ENCODE measurements at places on chromosomes 13 and 19. TPM values are rescaled to one million over a fixed set of nuclear protein-coding genes. Genes with fewer than 3 reads are reported as not detected.

GRCh38 chr19:32339988-32340874 is 5.2 kb upstream of the ZNF507 start:
- no peaks in the 10 kb centered on the region for H3K27me3 ChIP-seq
- H3K4me3 ChIP-seq = no peak overlapping the region
- no peaks in the 10 kb centered on the region for H3K4me1 ChIP-seq
- no peak overlapping the region for H3K27ac ChIP-seq
- no peaks in the 10 kb centered on the region for H3K36me3 ChIP-seq

DNA sequence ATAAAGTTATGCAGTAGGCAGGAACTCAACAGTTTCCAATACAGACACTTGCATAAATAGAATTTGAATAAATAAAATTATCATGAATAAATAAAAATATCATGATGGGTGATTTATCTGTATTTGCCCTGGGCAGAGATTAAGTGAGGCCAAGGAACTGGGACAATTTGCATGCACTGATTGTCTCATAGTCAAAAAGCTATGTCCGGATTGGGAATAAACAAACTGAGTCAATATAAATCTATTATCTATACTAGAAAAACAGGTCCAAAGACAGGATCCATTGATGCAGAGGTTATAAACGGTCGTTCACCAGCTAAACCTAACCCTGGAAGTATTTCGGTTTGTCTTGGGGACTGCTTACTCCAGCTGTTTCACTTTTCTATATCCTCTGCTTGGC is 26.2 kb upstream of the FBXL3 start:
- no peaks in the 10 kb centered on the region for H3K4me1 ChIP-seq
- H3K27ac ChIP-seq = no peak overlapping the region
- no peak overlapping the region for H3K4me3 ChIP-seq
- peaks cover 98% of the 10 kb centered on the region for H3K36me3 ChIP-seq
- DNase-seq = no peak

DNA sequence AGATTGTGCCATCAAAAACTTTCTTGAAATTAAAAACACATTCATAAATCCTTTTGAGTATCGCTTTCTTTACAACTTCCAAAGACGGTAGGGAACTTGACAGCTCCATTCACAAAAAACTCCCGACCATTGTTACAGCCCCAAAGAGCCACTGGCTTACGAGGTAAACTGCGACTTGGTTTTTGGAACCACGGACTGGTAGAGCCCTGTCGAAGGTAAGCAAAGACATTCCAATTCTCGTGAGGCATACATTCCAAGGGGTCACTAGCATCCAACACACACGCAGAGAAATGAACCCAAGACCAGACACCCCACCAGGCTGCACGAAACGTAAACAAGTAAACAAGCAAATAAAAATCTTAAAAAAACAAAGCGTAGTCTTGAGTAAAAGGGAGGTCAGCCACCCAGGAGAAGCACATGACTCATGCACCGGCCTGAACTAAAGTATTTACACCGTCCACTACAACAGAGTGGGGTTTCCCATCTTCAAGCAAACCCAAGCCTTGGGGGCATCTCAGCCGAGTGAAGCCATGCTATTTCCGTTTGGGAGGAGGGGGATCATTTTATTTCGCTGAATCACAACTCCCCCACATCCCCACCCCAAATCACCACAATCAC is 1.4 kb downstream of the BRD4 start:
- H3K27ac ChIP-seq = peak overlapping the region; percentile 90
- H3K4me3 ChIP-seq = peak overlapping the region; percentile 89
- H3K4me1 ChIP-seq = peaks cover 66% of the 10 kb centered on the region
- no peaks in the 10 kb centered on the region for H3K36me3 ChIP-seq

- no peaks in the 10 kb centered on the region for H3K36me3 ChIP-seq
- H3K4me3 ChIP-seq = no peak overlapping the region
- H3K4me1 ChIP-seq = peaks cover 22% of the 10 kb centered on the region
- H3K27ac ChIP-seq = peak overlapping the region; percentile 52
Observed at GRCh38 chr13:40569024-40569350, 97.5 kb downstream of the FOXO1 start.

GRCh38 chr13:23620211-23620610 is 50.0 kb downstream of the TNFRSF19 start:
- H3K27ac ChIP-seq = no peak overlapping the region
- no peak overlapping the region for H3K4me3 ChIP-seq
- H3K4me1 ChIP-seq = peaks cover 15% of the 10 kb centered on the region
- H3K27me3 ChIP-seq = no peaks in the 10 kb centered on the region
- DNase-seq = no peak

Gene SLC7A9
- polyA plus RNA-seq = not detected

DNA sequence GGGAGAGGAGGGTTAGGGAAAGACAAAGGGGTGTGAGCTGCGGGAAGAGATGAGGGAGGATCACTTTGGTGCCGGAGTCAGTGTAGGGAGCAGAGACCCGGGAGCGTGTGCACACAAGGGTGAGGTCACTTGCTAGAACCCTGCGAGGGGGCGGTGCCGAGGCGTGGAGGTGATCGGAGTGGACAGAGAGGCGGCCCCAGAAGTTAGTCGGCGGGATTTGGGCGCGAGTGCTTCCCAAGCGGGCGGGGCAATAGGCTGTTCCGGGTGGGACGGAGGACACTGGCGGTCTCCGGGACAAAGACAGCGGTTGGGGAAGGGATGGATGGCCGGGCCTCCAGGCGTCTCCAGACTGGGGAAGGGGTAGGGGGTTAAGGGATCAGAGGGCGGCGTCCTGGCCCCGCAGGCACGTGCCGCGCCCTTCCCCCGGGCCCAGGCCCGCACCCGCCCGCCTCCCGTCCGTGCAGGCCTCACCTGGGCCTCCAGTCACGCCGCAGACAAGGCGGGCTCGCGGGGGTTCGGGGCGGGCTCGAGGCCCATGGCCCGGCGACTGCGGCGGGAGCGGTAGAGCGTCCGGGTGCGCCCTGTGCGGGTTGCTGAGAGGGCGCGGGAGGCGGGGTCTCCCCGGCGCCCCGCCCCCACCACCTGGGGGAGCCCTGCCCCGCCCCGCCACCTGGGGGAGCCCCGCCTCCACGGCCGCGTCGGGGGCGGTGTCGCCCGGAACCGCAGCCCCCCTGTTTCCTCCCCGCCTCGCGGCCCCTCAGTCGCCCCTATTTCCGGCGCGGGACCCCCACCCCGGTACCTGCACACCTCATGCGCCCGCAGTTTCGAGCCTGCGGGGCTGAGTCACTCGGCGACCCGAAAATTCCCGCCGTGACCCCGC is at the start of gene LPAR2:
Gene LPAR2 (minus strand): TSS at position 600 of the 880 bp plus-strand sequence. CDS start 945 bp downstream, outside the sequence.
- H3K4me1 ChIP-seq = no peaks in the 10 kb centered on the region
- no peak within 1 kb of the TSS for H3K27ac ChIP-seq
- DNase-seq = no peak
- H3K4me3 ChIP-seq = peak within 1 kb of the TSS; percentile 54
- H3K27me3 ChIP-seq = peaks cover 13% of the 10 kb centered on the region
- H3K36me3 ChIP-seq = peaks cover 33% of the 10 kb centered on the region

DNA sequence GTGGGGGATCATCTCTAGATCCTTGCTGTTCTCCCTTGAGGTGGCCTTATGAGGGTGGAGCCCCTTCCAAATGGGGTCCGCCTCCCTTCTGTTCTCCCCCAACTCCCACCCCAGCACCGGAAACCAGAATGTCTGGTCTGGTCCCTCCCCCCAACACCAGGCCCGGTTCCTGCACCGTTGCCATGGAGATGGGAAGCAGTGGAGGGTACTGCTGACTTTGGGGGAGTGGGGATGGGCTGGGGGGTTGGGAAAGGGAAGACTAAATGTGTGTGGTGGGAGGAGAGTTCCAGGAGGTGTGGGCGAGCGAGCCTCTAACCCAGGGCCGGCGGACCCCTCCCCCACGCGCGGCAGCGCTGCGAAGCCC is 1.7 kb downstream of the SHANK1 start:
- H3K27me3 ChIP-seq = peaks cover 52% of the 10 kb centered on the region
- H3K27ac ChIP-seq = no peak overlapping the region
- H3K4me3 ChIP-seq = no peak overlapping the region
- H3K4me1 ChIP-seq = peaks cover 4% of the 10 kb centered on the region
- DNase-seq = no peak

DNA sequence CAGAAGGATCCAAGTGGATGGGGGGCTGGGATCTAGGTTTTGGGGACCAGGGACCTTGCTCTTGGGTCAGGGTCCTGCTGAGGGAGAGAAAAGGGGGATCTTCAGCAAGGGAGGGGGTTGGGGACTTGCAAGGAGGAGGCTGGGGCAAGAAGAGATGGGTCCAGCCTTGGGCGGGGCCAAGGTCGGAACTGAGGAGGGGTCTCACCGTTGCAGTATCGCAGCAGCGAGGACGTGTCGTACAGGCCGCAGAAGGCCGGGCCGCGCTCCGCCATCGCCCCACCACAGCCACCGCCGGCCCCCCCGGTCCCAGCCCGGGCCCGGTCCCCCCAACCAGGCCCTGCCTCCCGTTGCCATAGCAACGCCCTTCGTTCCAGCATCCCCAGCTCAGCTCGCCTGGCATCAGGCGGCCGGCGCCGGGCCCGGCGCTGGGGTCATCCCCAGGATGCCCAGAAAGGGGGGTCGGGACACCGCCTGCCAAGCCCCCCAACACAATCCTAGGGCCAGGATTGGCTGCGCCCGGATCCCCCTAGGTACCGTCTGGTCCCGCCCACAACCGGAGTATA is 6.0 kb upstream of the EML2 start:
- H3K27ac ChIP-seq = peak overlapping the region; percentile 21
- DNase-seq = no peak
- no peaks in the 10 kb centered on the region for H3K36me3 ChIP-seq

- H3K4me1 ChIP-seq = no peaks in the 10 kb centered on the region
- no peak overlapping the region for H3K27ac ChIP-seq
- no peak for DNase-seq
- H3K36me3 ChIP-seq = no peaks in the 10 kb centered on the region
- H3K27me3 ChIP-seq = no peaks in the 10 kb centered on the region
- no peak overlapping the region for H3K4me3 ChIP-seq
Observed at GRCh38 chr13:99417201-99418102, 83.8 kb upstream of the TM9SF2 start.

Gene ZNF85
- 1.9 TPM for polyA plus RNA-seq

- no peak overlapping the region for H3K4me3 ChIP-seq
- H3K27ac ChIP-seq = no peak overlapping the region
- no peaks in the 10 kb centered on the region for H3K4me1 ChIP-seq
- H3K36me3 ChIP-seq = no peaks in the 10 kb centered on the region
Observed at GRCh38 chr13:101343128-101343787, 73.0 kb downstream of the NALCN start.

DNA sequence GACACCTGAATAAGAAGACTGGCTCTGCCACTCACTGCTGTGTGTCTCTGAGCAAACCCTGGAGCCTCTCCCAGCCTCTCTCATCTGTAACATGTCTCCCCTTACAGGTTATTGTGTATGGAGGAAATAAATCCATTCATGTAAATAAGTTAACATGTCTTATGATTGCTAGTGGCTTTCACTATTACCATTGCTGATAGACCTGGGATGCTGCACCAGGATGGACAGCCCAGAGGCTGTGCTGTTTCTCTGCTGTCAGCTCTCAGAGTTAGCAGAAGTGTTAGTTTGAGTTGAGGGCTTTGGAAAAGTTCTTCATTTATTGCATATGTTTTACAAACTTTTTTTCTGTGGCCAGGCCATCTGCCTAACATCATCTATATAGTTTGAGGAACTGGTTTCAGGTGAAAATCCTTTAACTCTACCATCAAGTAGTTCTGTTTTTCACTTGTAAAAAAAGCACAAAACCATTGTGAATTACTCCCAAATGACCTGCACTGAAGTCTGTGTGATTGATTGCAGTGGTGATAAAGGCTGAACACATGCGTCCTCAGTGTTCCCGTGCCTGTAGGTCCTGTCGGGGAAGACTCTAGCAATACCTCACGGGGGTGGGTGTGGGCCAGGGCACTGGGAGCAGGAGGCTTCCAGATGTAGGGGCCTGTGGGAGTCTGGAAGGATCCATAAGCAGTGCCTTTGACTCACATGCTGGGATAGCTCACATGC is 24.6 kb downstream of the MPHOSPH8 start:
- no peaks in the 10 kb centered on the region for H3K4me1 ChIP-seq
- H3K36me3 ChIP-seq = peaks cover 95% of the 10 kb centered on the region
- no peaks in the 10 kb centered on the region for H3K27me3 ChIP-seq

Gene TNFSF11
- not detected for polyA plus RNA-seq

Gene ANKLE1
- polyA plus RNA-seq = 0.36 TPM

DNA sequence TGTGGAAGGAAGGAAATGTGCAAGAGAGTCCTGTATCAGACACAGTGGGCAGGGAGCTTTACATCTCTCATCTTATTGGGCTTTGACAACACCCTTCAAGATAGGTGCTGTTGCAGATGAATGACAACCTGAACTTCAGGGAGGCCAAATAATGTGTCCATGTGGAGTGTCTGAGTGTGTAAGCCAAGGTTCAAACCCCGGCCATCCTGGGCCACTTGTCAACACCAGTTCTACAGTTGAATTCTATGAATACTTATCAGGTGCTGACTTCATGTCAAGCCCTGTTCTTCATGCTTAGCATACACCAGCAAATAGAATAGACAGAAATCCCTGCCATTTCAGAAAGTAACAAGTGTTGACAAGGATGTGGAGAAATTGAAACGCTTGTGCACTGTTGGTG is 354.4 kb downstream of the KCNRG start:
- DNase-seq = no peak
- no peak overlapping the region for H3K4me3 ChIP-seq
- no peaks in the 10 kb centered on the region for H3K27me3 ChIP-seq
- no peaks in the 10 kb centered on the region for H3K4me1 ChIP-seq

DNA sequence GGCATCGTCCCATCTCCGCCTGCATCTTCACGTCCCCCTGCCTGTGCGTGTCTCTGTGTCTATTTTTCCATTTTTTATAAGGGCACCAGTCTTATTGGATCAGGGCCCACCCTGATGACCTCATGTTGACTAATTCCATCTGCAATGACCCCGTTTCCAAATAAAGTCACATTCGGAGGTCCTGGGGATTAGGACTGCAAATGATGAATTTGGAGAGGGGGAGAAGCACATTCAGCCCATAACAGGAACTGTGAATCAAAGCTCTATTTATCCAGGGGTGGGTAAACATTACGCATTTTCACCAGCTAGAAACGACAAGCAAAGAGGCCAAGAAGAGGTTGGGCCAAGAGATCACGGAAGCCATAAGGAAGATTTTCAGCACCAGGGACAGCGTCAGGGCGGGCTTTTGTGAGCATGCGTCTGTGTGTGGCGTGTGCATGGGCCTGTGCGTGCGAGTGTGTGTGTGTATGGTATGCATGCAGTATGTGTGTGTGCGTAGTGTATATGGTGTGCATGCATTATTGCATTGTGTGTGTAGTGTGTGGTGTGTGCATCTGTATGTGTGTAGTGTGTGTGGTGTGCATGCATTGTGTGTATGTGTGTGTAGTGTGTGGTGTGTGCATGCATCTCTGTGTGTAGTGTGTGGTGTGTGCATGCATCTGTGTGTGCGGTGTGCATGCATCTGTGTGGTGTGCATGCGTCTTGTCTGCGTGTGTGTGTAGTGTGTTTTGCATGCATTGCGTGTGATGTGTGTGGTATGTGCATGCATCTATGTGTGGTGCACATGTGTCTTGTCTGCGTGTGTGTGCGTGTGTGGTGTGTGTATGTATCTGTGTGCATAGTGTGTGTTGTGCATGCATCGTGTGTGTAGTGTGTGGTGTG is 19.6 kb downstream of the CELF5 start:
- no peak overlapping the region for H3K4me3 ChIP-seq
- DNase-seq = no peak
- H3K27me3 ChIP-seq = no peaks in the 10 kb centered on the region
- no peak overlapping the region for H3K27ac ChIP-seq
- no peaks in the 10 kb centered on the region for H3K36me3 ChIP-seq

GRCh38 chr19:51434456-51434855 is 17.0 kb upstream of the SIGLEC10 start:
- H3K36me3 ChIP-seq = no peaks in the 10 kb centered on the region
- H3K4me3 ChIP-seq = no peak overlapping the region
- DNase-seq = no peak
- H3K27me3 ChIP-seq = peaks cover 5% of the 10 kb centered on the region
- no peak overlapping the region for H3K27ac ChIP-seq

Gene CYP2F1
- polyA plus RNA-seq = not detected

Gene ATXN8OS
- polyA plus RNA-seq = not detected
